ENCODE measurements at places on chromosomes 6 and 20.

DNA sequence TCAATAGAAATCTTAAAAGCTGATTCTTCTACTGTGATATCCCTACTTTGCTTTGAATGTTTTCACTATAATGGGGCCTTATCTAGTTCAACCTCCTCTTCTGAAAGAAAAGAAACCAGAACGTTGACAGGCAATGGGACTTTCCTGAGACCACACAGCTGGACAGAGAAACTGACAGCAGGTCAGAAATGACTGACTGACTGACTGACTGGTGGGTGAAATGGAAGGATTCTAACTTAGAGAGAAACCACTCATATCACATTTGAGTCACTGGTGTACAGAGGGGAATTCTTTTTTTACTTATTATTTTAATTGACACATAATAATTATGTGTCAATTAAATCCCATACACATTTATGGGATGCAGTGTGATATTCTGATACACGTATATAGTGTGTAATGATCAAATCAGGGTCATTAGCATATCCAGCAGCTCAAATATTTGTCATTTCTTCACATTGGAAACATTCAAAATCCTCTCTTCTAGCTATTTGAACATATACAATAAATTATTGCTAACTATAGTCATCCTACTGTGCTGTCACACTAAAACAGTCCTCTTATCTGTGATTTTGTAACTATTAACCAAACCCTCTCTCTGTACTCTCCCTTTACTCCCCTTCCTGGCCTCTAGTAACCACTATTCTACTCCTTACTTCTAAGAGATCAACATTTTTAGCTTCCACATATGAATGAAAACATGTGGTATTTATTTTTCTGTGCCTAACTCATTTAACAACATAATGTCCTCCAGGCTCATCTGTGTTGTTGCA lies 64.8 kb upstream of the NRSN1 start:
- no peak for DNase-seq

DNA sequence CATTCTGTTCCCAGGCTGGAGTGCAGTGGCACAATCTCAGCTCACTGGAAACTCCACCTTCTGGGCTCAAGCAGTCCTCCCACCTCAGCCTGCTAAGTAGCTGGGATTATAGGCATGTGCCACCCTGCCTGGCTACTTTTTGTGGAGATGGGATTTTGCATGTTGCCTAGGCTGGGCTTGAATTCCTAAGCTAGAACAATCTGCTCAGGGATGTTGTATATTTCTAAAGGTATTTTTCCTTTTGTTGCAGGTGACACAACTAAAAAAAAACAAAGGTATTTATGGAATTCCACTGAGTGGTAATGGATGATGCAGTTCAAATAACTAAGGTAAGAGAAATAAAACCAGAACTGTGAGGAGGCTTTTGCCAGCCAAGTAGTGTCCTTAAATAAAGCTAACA lies 49.7 kb downstream of the PTPRA start:
- DNase-seq, result no peak

DNA sequence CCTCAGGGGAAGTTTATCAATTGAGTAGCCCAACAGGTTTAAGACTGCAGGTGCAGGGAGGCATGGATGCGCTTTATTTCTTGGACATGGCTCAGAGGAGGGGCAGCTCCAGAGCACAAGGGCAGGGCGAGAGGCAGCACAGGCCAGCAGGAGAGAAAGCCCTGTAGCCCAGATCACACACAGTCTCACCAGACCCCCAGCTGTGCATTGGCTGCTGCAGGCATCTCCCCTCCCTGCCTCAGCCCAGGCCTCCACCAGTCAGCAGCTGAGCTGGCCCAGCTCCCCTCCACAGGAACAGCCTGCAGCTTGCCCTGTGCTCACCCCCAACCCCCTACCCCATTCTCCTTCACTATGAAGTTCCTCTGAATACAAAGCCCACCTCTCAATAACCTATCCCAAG lies 24.7 kb downstream of the MRPL14 start:
- DNase-seq, result no peak

DNA sequence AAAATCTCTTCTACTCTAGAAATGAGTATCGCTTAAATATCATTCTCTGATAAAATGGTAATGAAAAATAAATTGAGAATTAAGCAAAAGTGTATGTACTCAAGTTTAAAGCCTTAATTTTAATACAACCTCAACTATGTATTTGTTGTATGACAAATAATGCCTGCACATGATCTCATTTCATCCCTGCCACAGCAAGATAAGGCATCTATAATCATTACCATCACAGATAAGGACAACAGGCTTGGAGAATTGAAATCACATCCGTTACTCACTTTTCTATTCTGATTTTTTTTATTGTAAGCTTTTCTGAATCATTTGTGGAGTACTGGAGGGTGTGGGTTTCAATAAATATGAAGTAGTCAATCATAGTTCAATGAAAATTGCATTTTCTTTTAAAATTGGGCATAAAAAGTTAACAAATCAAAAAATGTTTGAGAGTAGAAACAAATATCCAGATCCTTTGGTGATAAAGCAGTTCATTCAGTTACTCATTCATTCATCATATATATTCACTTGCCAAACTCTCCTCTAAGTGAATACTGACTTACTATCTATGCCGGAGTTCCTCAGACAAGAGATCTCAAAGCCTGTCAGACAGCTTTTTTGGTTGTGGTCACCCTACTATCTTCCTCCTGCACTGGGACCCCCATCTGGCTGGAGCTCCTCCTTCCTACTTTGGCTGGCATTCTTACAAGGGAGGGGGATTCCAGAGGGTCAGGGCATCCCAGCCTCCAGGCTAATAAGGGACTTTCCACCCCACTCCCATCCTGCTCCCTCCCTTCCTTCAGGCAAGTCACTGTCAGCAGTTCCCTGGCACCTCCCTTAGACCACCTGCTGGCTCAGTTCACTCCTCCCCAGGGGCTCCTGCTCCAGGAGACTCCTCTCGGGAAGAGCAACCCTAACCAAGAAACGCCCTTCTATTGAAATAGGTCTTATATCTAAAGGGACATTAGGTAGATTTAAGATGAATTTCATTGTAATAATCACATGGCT lies 118.6 kb downstream of the OGFRL1 start:
- no peak for DNase-seq

- no peak for DNase-seq
These were observed 14.3 kb upstream of the NCOA3 start for GRCh38 chr20:47487175-47487917.

GRCh38 chr6:42162384-42162783 lies 10.8 kb upstream of the GUCA1A start:
- no peak for DNase-seq

DNA sequence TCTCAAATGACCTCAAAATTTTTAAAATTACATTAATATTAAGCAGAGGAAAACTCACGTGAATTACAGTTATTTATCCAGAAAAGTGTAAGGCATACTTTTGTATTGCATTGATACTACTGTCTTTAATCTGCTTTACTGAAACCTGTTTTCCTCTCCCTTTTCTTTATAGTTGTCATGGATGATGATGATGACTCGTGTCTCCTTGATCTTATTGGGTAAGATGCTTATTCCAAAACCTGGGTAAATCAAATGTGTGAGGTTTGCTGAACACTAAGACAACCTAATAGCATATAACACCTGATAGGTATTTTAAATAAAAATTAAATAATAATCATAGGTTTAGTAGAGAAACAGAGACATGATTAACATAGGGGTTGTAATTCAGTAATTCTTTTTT lies 40.0 kb downstream of the BICRAL start:
- DNase-seq, result no peak

- DNase-seq, result no peak
These were observed 317.1 kb downstream of the BMP7 start for GRCh38 chr20:56949318-56949717.

GRCh38 chr6:33668914-33669313 lies 42.6 kb downstream of the UQCC2 start:
- no peak for DNase-seq

- DNase-seq, result no peak
These were observed 23.8 kb downstream of the MYT1 start for GRCh38 chr20:64188091-64188490.

DNA sequence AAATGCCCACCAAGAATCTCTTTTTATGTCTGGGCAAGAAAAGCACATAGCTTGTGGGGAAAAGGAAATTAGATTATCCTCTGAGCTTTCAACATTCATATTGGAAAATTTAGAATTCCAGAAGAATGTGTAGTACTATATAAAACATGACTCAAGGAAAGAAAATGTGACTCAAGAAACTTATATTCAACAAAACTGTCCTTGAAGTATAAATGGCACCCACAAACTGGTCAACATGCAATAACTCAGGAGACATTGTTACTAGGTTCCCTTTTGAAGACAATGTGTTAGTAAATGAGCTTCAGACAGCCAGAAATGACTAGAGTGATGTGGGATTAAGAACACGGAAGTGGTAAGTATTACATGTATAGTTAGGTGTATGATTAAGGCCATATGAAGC lies 26.1 kb upstream of the TINAG start:
- DNase-seq, result peak; percentile 91

DNA sequence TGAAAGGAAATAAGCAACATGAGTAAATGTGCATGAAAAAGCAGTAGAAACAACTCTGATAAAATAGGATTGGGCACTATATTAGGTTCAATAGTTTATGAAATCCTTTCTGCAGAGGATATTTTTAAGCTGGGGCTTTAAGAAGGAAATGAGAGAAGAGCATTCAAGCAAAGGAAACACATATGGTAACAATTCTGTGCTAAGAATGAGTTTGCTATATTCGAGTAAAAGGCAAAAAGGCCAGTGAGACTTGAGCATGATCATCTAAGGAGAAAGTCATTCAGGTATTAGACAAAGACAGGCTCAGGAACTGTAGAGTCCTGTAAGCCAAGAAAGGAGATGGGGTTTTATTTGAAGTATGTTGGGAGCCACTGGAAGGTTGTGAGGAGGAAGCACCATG lies 387.1 kb upstream of the FLRT3 start:
- no peak for DNase-seq

- peak; percentile 30 for DNase-seq
These were observed 109.5 kb upstream of the RAB32 start for GRCh38 chr6:146433881-146434731.

GRCh38 chr6:75135876-75136275 lies 70.0 kb downstream of the COL12A1 start:
- DNase-seq, result no peak

GRCh38 chr6:162200945-162201690 lies 526.4 kb downstream of the PRKN start:
- no peak for DNase-seq

DNA sequence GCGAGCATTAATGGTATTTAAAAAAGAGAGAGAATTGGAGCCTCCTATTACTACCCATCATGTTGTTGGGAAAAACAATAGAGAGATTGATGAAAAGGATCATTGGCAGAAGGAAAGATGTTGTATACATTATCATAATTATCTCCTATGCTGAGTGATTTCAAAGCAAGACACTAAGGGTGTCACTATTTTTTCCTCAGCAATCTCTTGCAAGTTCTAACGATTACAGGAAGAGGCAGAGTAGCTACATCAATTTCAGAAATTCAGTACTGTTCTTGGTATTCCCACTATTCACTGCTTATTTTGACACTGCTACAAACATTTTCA lies 891.2 kb downstream of the C6orf118 start:
- no peak for DNase-seq

- DNase-seq, result no peak
These were observed 11.3 kb downstream of the TULP4 start for GRCh38 chr6:158323561-158323958.

GRCh38 chr6:52254731-52255378 lies 10.6 kb upstream of the IL17F start:
- DNase-seq, result no peak

DNA sequence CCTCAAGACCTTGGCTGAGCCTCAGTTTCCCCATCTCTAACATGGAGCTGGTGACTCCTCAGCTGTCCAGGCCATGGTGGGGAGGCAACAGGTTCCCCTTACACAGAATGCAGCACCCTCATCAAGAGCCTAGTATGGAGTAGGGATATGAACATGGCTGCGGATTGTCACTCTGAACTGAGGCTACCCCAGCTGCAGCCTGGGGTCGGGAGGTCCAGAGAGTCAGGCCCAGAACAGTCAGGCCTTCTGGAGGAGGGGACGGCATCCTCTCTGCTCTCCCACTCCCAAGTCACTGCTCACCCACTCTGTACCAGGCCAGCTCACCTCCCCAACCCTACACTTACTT lies 1.4 kb upstream of the FOXS1 start:
- DNase-seq, result no peak

DNA sequence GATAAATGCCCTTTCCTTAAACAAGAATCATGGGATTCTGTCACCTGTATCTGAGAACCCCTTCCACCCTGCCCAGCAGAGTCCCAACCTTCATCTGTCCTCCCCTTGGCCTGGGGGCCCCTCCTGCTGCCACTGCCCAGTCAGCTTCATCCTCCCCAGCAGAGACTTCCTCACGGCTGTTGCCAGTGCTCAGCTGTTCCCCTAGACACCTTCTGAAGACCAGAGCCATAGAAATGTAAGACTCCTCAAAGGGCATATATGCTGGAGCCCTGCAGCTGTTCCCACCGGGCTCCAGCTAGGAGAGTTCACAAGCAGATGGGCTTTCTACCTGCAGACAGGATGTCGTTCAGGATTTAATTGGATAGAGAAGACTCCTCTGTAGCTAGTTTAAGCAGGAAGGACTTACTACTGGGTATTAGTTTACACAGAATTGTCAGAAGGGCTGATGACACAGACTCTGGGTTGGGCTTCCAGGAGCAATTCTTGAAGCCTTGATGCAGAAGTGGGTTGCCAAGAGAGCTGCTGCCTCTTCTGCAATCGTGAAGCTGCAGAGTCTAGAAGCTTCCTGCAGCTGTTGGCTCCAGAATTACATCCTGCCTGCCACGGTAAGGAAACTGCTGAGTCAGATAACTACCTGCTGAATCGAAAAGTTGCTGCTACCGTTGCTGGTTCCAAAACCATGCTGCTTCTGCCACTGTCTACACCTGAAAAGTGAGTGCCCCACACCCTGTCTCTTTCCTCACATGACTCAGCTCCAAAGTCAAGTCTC lies 57.1 kb upstream of the MLN start:
- no peak for DNase-seq

DNA sequence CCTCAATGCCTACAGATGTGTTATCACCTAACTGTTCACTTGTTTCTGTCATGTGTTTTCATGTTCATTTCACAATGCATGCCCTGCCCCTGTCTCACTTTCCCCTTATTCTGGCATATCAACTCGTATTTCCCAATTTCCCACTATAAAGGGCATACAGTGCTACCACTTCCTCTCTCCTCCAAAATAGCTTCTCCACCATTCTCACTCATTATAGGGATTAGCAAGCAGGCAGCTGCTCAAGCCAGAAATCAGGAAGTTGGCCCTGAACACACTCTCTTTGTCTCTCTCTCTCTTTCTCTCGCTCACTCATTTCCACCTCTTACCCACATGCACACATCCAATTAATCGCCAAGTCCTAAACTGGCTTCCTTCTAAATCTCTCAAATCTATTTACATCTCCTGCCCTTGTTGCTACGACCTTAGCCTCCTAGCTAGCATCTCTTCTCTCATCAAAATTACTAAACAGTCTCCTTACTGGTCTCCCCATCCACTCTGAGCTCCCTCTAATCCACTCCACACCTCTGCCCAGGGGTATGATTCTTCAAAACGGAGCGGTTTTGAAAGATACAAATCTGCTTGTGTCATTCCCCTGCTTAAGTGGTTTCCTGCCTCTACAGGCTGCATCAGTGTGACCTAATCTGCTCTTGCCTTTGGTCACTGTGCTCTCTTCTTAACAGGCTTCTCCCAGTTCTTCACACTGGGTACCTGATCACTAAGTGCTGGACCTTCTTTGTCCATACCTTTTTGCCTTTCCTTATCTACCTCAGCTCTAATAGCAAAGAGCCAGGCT lies 196.2 kb downstream of the BTBD9 start:
- no peak for DNase-seq

- DNase-seq, result no peak
These were observed 44.1 kb downstream of the MAK start for GRCh38 chr6:10794239-10794638.

GRCh38 chr6:137875058-137875520 lies 8.0 kb downstream of the TNFAIP3 start:
- DNase-seq, result no peak

All from fibroblast of skin of back (primary cell).